ENCODE measurements at places on chromosomes 7 and 10.
A peak's percentile ranks its signal among the peaks of the same experiment; 100 is the strongest.

GRCh38 chr7:2530071-2530987 is 10.8 kb downstream of the LFNG start:
- peak; percentile 84 for DNase-seq

DNA sequence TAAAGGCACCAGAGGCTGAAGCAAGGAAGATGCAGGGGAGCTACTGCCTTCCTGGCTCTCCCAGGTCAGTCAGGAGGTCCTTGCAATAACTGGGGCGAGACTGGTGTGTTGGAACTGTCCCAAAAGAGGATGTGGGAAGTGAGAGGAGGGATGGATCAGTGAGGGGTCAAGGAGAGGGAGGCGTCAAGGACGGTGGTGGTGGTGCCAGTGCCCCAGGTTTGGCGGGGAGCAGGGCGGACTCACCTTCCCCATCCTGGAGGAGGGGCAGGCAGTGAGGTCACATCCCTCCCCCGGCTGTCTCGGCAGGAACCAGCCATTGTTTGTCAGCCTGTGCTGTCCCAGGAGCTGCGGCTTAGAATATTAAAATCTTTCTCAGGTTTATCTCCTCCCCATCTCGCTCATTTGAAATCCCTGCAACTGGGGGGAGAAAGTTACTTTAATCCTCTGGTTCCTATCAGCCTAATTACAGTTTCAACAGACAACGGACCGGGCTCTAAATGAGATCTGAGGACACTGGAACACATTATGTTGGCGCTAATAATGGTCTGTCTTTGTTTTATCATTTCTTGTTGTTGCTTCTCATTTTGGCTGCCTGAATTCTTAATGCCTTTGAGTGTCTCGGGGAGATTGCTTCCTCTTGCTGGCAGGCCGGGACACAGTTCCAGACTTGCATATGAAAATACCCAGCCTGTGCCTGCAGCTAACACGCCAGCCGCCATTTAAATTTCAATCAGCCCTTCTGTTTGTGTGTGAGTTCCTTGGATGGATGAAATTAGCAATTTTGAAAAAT is 387.5 kb downstream of the RPS24 start:
- no peak for DNase-seq

DNA sequence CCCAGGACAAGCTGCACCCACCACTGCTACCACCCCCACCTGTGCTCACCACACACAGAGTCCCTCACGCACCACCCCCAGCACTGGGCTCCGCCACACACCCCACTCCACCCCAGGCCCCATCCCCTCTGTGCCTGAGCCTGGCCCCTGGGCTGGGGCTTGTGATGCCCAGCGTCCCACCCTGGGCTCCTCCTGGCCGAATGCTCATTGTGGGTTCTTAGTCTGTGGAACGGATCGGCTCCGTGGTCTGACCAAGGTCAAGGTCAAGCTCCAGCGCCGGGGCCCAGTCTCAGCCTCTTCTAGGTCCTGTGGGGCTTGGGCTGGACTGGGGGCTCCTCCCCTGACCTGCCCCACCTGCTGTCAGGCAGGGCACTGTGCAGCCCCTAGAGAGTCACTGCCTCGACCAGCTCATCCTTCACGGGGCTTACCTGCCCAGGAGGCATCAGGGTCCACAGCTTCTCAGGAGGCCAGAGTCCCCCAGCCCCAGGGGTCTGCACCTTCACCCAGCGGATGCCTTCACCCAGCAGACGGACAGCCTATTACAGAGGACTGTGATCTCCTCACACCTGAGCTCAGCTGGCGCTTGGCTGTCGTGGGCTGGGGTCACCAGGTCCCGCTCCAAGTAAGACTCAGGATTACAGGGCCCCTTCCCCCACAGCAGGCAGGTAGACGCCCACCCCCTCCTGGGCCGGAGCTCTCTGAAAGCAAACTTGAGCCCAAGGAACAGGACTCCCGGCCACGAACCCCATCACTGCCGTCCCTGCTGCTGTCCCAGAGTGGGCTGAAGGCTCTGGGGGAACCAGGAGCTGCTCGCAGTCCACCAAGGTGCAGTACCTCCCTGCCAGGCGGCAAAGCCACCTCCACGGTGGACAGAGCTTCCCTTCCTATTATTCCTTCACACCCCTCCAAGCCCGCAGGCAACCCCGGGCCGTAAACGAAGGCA is 15.3 kb upstream of the UTF1 start:
- DNase-seq = no peak

GRCh38 chr10:110778211-110778610 is 93.5 kb upstream of the PDCD4 start:
- DNase-seq = no peak

DNA sequence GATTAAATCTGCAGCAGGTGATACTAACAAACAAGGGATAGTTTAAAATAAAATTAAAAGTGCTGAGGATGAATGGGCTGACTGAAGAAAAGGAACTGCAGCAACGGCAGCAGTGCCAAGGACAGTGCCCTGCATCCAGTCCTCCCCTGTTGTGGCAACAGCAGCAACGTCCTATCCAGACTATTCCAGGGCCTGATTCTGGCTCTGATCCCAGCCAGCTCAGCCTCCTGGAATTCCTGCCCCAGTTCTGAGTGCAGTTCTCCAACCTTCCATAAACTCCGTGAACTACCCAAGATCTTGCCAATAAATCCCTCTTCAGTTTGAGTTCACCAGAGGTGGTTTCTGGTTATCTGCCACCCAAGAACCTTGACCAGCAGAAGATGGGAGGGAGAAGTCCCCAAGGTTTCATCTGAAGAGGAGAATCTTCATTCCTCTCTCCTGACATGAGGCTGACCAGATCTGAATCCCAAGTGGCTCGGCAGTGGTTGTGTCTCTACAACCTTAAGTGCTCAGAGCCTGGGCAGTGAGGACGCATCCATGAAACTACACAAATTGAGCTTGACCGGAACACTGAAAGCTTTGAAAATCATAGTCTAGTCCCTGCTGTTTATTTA is 115.8 kb downstream of the SORBS1 start:
- no peak for DNase-seq

- DNase-seq = no peak
Measured at GRCh38 chr7:102469972-102470825, 5.4 kb downstream of the LRWD1 start.

DNA sequence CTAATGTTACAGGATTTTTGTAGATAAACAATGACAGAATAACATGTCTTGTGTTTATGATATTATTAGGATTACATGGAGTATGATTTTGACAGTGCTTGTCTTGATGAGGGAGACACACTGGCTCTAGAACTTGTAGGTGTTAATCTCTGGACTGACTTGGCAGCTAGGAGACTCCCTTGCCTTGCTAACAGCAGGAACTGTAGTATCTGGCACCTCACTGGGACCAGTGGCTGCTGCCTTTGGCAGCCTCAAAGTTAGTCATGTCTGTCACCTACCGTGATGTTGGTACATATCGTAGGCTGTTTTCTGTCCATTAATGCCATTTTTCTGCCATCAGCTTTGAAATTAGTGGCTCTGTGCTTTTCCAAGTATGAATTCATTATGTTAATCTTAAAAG is 261.5 kb downstream of the CDK14 start:
- DNase-seq = no peak

DNA sequence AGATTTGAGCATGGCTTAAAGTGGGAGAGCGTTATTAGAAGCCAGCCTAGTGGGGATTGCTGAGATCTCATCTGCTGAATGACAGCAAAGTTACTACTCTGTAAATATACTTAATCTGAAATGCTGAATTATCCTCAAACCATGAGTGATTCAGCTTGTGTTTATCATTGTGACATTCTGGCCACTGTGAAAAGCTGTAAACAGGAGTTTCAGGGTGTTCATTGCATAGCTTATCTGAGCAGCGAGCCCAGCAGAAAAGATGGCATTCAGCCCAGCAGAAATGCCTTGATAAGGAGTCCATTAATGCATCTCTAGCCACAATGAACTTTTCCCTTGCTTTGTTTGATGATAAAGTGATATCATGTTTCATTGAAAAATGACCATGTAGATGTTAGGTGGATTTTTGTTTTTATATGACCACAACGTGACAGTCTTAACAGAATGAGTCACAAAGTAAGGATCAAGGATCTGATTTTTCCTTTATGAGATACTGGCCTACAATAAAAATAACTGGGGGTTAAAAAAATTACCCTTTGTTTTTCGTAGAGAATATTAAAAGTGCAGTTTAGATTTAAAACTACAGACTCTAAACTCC is 7.8 kb downstream of the TES start:
- no peak for DNase-seq

DNA sequence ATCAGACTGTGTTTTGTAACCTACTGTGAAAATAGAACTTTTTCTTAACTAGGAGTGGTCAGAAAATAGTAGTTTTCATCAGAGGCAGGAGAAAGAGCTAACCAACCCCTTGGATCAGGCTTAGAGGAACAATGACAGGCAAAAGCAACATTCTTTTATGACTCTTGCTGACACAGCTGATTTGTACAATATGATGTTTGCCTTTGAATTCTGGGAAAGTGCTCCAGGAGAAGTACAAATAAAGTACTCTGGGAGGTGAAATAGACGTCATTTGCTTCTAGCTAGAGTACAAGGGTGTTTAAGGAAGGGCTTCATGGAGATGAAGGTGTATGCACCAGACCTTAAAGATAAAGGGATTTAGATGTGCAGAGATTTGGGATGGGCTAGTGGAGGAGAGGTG is 75.1 kb upstream of the KIAA1217 start:
- DNase-seq = no peak

GRCh38 chr10:112221545-112221944 is 38.0 kb upstream of the GPAM start:
- DNase-seq = no peak

DNA sequence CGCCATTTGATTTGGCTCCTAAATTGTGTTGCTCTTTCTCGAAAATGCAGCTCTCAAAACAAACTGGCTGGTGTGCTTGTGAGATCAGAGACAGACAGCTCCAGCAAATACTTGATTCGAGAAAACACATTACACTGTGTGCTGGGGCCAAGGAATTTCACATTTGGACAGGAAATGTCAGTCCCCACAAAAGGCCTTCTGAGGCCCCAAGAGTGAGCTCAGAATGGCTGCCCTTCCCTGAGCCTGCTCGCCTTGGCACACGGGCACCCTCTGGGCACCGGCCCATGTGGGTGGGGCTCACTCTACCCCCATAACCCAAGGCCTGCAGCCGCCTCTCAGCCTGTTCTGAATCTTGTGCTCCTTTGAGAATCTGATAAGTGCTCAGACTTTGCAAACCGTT is 13.9 kb upstream of the HSPA12A start:
- no peak for DNase-seq

GRCh38 chr7:106592282-106593027 is 68.5 kb downstream of the CCDC71L start:
- DNase-seq = no peak

DNA sequence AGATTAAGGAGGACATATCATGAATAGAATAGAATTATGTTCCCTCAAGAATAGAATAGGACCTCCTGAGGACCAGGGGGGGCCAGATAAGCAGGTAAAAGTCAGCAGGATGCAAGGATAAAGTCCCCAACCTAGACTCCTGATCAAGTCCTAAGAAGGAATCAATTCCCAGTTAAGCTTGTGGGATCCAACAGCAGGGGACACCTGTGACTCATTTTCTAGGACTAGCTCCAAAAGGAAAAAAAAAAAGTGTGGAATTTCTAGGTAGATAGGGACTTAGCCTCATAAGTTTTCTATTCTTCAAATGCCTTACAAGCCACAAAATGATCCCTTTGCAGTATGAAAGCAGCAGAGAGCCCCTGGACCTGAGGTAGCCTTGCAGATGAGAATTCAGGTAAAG is 336.2 kb downstream of the WDR11 start:
- DNase-seq = no peak

DNA sequence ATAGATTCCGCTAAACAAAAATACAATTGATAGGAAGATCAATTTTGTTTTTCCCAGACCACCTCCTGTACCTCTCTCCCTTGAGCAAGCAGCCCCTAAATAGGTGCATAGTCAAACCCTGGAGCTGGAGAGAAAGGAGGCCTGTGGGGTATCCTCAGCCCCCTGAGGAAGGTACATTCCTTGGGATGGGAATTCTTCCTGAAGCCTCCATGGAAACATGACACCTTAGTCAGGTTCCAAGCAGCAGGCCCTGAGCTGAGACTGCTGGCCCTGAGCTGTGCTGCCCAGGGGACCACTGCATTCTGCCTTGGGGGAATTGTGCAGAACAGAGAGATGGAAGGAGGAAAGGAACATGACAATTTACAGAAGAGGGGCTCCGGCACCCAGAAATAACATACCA is 7.4 kb downstream of the HNRNPF start:
- no peak for DNase-seq

- no peak for DNase-seq
Measured at GRCh38 chr7:127907110-127908040, 123.9 kb downstream of the LRRC4 start.

DNA sequence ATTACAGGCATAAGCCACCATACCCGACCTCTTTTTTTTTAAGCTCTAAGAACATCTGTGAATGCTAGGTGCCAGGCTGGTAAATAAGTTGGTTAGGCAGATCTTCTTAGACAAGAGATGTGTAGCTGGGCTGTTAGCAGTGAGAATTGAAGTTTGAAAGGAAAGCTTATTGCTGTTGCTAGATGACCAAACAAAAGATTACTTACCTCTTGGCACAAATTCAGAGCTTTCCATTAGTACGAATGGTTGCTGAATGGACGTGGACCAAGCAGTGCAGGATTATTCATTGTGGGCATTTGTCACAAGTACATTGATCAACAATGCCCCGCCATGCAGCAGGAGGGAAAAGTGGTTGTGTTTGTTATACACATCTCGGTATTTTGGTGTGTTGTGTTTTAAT is 131.2 kb downstream of the GFRA1 start:
- DNase-seq = no peak

- no peak for DNase-seq
Measured at GRCh38 chr10:14381475-14381874, 50.8 kb upstream of the FRMD4A start.
